Natural killer cell (primary cell): ENCODE measurements at places on chromosomes 3 and 15. TPM values are rescaled to one million over a fixed set of nuclear protein-coding genes. Genes with fewer than 3 reads are reported as not detected.

DNA sequence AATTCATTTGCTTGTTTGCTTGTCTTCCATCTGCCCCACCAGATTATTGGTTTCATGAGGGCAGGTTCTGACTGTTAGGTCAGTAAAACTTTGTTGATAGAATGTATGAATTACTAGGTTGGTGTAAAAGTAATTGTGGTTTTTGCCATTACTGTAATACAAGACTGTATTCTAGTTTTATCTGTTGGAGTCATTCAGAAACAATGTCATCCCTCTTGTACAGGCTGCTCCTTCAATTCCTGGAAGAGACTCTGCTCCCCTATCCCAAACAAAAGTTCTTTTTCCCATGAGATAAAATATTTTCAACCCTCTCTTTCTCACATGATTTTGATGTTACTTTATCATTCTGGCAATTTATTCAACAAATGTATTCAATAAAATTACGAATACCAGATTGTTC lies 115.0 kb downstream of the CHST2 start:
- DNase-seq: no peak

The SNX33 gene
- total RNA-seq: 5.1 TPM

The TM4SF4 gene
- not detected for total RNA-seq

GRCh38 chr3:108124337-108125152 lies 33.7 kb upstream of the CD47 start:
- DNase-seq: peak; percentile 89

The NR1I2 gene
- 0.16 TPM for total RNA-seq

DNA sequence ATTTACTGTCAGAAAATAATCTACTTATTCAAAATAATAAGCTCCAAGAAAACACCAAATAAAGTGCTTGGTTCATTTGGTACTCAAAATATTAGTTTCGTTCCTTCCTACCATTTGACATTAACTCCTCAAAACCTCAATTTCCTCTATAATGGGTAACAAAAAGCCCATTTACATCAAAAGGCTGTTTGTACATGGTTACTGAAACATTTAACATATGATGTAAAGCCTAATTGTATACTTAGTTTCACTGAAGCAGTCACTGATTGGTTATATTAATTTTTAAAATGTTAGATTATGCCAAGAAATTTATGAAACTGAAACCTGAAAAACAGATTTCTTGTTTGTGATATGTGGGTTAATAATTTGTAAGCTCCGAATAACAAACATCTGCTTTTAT lies 14.7 kb downstream of the XRN1 start:
- no peak for DNase-seq
